ENCODE measurements at places on chromosomes 7 and 10.

GRCh38 chr7:94276795-94277194 is 117.9 kb upstream of the COL1A2 start:
- peak; percentile 63 for DNase-seq

GRCh38 chr7:51471210-51471980 is 154.8 kb upstream of the COBL start:
- DNase-seq: no peak

GRCh38 chr10:107423903-107424302 is 259.4 kb upstream of the SORCS1 start:
- DNase-seq: no peak

DNA sequence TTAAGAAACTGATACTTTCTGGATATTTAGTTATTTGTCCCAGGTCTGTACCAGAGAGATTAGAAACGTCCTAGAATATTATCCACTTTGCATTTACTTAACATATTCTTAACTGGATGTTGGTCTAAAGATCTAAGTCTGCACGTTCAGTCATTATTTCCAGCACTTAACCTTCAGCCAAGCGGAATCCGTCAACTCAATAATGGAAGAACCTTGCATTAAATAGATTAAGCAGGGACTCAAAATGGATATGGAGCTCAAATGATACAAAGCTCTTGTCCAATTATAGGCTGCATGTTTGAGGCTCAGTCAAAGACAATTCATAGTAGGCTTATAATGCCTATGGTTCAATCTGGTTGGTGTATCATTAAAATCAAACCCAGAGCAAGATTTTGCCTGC is 162.9 kb downstream of the SEMA3D start:
- DNase-seq: no peak

GRCh38 chr7:158479021-158479663 is 108.5 kb downstream of the PTPRN2 start:
- DNase-seq: no peak

DNA sequence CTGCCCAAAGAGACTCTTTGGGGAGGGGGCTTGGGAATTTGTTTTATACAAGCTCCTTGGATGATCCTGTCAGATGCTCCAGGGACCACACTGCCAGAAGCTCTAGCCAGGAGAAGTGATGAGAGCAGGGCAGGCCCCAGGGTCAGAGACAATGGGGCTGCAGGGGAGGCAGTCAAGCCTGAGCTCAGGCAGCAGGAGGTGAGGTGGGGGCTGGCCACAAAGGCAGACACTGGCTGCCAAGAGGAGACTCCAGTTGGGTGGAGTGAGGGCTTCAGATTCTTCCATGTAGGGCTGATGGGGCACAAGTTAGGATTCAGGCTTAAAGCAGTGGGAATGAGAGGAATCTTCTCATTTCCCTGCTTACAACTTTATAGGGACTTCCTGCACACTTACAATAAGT is 35.6 kb upstream of the LOXL4 start:
- DNase-seq: no peak

DNA sequence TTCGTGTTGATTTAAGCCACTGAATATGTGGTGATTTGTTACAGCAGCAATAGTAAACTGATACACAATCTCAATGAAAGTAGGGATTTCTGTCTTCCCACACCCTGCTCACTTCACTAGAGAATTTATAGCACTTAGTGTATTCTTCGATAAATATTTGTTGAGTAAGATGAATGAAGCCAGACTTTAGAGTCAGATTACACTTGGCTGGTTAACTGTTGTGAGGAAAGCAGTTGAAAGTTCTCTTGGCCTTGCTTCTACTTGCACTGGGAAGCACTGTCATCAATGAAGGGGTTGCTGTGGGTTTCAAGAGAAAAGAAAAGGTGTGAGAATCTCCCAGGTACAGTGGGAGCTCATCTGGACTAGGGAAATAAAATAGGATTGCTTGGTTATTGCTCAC is 82.1 kb upstream of the IGFBP3 start:
- DNase-seq: no peak

DNA sequence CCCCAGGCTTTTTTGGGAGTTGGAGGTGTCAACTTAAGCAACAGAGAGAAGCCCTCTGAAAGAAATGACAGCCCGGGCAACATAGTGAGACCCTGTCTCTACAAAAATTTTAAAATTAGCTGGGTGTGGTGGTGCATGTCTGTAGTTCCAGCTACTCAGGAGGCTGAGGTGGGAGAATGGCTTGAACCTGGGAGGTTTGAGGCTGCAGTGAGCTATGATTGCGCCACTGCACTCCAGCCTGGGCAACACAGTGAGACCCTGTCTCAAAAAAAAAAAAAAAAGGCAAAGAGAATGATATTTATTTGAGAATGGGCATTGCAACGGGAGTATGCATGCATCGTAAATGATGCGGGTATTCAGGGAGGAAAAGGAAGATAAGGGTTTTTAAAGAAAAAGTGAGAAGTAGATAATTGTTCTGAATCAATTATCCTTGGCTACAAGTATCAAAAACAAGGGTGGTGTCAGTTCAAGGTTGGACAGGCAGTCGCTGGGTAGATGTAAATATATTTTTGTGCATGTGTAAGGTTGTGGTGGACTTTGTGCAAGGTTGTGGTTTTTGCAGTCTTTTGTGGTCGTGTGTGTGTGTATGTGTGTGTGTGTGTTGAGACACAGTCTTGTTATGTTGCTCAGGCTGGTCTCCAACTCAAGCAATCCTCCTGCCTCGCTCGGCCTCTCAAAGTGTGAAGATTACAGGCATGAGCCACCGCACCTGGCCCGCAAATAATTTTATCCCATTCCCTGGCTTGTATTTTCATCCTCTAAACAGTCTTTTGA is 65.6 kb downstream of the COL26A1 start:
- no peak for DNase-seq

- no peak for DNase-seq
These were observed 111.2 kb downstream of the EEPD1 start for GRCh38 chr7:36264123-36264801.

DNA sequence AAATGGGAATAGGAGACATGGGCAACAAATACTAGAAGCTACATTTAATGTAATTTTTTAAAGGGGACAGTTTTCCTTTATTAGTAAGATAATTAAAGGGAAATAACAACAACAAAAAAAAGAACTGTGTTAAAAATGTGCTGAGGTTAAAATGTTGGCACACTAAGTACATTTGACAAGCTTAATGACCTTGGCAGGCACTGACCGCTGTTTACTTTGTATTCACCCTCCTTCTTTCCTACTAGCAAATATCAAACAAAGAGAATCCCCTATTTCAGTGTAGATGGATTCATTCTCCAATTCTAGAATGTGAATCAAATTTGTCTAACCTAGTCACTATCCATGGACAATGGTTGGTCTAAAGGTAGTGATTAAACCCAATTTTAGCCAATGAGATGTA is 77.5 kb upstream of the TOMM7 start:
- DNase-seq: no peak

- no peak for DNase-seq
These were observed 98.1 kb downstream of the SDHAF3 start for GRCh38 chr7:97215556-97215955.

DNA sequence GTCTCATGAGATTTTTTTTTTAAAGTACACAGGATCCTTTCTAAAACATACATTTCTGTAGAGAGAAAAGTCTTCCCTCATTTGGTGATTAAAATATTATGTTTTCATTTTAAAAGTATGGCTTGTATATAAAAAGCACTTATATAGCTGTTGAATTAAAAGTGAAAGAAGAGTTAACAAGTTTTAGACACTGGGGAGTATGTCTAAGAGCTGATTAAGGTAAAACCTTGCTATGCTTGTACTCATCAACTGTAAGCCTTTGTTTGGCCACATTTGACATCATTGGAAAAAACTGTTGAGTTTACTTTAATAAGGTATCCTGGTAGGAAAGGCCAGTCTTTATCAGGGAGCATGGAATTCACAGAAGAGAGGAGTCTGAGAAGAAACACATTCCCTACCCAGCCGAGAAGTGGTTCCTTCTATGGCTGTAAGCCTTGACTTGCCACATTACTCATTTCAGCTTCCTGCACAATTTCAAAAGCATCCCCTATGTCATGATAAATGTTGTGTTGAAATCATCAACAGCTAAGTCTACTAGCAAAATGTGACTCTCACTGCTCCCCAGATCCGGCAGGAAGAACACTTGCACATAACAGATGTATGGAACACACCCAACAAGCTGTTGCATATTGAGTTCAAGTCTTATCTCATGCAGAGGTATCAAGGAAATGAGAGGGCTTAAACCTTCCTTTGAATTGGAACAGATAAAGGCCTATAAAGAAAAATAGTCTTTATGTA is 171.8 kb upstream of the CDK1 start:
- peak; percentile 97 for DNase-seq

DNA sequence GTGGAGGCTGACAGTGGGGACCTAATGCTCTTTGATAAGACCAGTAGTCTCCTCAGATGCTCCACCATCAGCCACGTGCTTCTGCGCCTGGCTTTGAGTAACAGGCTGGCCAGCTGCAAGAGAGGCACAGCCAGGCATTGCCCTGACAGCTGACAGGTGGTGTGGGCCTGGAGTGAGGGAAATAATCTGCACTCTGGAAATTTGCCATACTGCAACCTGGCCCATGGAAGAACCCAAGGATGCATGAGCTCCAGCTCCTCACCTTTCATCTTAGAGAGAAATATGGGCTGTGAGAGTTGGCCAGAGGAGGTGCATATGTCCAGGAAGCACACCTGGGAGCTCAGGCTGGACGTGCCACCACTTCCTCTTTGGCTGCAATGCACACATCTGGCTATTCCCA is 118.9 kb downstream of the PLXDC2 start:
- DNase-seq: no peak

DNA sequence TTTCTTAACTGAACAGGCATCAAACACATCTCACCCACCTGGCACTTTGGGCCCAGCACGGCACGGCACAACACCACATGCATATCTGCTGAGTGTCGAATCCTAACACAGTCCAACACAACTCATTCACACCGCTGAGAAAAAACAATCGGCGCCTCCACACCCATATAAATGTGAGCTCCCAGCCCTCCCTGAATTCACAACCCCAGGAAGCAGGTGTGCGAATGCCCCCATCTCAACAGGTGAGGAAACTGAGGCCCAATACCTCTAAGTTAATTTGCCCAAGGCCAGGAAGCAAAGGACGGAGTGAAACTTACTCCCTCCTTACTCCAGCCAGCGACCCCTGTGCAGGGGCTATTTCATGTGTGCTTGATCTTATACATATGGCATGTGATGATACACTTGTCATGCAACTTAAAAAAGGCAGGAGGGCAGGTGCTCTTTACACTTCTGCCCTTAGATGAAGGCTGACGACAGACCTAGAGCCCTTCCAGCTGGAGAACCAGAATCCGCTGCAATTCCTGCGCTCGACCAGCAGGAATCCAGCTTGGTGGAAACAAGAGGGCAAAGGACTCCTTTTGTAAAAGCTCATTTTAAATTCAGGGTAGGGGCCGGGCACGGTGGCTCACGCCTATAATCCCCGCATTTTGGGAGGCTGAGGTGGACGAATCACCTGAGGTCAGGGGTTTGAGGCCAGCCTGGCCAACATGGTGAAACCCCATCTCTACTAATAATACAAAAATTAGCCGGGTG is 116.0 kb downstream of the LARP4B start:
- DNase-seq: no peak

GRCh38 chr7:23938937-23939552 is 229.0 kb downstream of the STK31 start:
- DNase-seq: peak; percentile 21

- no peak for DNase-seq
These were observed 1.8 kb downstream of the HOXA10 start for GRCh38 chr7:27172315-27172774.
